ENCODE measurements at places on chromosomes 5 and 9.

- no peak for DNase-seq
These were observed 2.1 kb downstream of the SH2D3C start for GRCh38 chr9:127776195-127776923.

DNA sequence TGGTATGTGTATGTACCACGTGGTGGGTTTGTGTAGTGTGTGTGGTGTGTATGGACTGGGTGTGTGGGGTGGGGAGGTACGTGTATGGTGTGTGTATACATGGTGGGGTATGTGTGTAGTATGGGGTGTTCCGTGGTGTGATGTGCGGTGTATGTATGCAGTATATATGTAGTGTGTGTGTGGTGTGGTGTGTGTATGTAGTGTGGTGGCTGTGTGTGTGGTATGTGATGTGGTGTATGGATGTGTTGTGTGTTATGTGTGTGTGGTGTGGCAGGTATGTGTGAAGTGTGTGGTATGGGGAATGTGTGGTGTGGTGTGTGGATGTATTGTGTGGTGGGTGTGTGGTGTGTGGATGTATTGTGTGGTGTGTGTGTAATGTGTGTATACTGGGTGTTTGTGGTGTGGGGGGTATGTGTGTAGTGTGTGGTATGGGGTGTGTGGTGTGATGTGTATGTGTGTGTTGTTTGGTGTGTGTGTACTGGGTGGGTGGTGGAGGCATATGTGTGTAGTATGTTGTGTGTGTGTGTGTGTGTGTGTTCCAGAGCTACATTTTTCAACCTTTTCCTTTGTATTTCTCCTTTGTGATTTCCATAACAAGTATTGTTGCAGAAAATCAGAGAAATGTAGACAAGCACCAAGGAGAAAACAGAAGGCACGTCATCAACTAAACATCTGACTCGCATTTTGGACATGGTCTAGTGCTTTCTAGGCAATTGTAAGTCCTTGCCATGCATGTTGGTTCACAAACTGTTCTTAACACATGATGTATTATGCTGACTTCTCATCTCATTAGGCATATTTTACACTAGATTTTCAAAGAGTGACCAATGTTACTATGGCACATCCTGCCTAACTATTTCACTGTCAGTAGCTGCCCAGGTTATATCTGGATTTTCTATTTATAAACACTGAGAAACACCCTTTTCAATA lies 13.2 kb downstream of the SEMA4D start:
- no peak for DNase-seq

GRCh38 chr9:113888976-113889375 lies 12.9 kb downstream of the ZNF618 start:
- no peak for DNase-seq

- no peak for DNase-seq
These were observed 125.6 kb downstream of the ALDH1A1 start for GRCh38 chr9:72826996-72827949.

- DNase-seq: no peak
These were observed 201.9 kb downstream of the ZNF608 start for GRCh38 chr5:124544366-124545055.

DNA sequence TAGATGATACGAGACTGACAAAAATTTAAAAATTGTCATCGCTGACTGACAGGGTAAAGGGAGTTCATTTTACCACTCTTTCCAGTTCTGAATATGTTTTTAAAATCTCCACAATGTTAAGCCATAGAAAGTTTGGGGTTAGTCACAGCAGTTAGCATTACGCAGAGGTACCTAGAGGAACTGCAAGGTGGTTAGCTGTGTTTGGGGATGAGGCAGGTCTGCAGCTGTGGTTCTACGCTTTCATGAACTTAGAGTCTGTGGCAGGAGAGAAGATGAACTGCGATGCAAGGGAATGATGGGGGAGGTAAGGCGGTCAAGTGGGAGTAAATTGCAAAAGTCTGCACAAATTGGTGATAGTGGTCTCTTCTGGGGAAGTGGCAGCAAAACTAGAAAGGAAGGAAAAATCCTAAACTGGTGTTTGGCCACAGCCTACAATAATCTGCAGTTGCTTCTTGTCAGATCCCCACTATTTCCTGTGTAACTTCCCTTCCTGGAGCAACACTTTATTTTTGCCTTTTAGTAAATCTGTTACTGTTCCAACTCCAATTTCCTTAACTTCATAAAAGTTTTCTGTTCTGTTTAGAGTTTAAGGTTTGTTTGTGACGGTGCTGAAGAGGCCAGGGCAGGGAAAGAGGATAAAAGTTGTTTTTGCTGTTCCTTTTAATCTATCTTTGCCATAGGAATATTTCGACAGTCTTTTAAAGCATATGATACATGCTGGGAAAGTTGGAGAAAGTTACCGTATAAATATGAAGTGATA lies 38.6 kb upstream of the SNX2 start:
- DNase-seq: no peak

DNA sequence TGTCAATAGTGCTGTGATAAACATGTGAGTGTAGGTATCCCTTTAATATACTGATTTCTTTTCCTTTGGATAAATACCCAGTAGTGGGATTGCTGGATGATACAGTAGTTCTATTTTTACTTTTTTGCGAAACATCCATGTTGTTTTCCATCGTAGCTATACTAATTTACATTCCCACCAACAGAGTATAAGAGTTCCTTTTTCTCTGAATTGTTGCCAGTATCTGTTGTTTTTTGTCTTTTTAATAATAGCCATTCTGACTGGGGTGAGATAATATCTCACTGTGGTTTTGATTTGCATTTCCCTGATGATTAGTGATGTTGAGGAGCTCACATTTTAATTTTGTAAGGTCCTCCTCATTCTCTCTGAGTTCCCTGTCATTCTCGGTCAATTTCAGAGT lies 71.1 kb upstream of the NFIL3 start:
- no peak for DNase-seq

- DNase-seq: peak; percentile 61
These were observed 1059.1 kb upstream of the DMAC1 start for GRCh38 chr9:8858596-8859161.

GRCh38 chr5:106966686-106967315 lies 703.9 kb downstream of the EFNA5 start:
- no peak for DNase-seq

DNA sequence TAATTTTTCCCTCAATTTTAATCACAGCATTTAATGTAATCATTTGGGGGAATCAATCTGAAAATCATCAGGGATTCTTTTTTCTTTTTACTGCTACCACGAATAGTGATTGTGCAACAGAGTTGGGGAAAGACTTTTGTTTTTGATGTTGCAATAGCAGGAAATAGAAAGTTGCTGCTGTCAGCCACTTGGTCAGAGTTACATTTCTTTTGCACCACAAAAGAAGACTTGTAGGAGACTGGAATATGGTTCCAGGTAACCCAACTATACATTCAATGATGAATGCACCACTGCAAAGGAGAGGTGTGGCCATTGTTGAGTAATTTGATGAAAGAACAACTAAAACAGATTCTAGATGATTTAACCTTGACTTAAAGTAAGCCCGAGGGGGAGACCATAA lies 46.3 kb upstream of the PALM2AKAP2 start:
- no peak for DNase-seq

DNA sequence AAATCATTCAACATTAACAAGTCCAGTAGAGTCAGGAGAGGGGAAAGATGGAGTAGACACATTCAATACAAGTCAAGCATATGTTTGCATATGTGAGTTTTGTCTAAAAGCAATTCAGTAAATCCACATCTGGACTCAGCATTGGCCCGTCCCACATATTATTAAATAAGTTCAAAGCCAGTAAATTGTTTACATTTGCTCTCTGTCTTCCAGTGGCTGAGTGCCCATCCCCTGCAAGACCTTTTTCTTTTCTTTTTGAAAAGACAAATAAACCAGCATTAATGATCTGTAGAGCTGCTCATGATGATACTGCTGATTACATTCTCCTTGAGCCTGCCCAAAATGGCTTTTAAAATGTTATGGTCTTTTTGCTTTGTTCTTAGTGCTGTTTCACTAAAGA lies 71.1 kb downstream of the TNC start:
- DNase-seq: no peak

DNA sequence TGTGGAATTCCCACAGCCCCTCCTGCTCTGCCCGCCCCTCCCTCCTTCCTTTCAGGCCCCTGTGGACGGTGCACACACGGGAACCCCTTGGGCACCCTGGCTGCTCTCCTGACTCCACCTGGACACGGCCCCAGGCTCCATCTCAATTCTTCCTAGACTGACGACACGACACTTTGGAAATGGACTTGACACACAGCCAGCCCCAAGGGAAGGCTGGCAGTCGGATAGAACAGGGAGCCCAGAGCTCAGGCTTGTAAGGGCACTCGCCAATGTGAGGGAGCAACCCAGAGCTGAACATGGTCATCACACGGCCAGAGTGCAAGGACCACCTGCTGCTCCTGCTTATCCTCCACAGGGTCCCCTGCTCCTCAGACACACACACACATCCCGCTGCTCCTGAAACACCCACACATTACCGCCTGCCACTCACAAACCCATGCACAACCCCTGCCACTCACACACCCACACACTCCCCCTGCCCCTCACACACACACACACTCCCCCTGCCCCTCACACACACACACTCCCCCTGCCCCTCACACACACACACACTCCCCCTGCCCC lies 8.9 kb downstream of the SLC9A3 start:
- DNase-seq: no peak

DNA sequence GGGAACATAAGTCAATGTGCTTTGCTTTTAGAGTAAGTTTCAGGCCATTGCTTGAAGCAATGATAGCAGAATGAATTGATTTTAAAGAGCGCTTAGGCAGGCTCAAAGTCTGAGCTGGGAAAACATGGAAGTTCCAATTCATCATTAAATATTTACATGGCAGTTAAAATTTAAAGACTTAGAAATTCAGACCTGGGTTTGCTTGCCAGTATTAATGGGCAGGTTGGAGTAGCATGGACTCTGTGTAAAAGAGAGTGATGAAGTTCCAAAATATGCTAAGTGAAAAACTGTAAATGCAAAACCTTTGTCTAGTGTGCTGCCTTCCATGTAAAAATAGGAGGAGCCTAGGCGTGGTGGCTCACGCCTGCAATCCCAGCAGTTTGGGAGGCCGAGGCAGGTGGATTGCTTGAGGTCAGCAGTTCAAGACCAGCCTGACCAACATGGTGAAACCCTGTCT lies 48.3 kb upstream of the PIK3R1 start:
- DNase-seq: no peak

DNA sequence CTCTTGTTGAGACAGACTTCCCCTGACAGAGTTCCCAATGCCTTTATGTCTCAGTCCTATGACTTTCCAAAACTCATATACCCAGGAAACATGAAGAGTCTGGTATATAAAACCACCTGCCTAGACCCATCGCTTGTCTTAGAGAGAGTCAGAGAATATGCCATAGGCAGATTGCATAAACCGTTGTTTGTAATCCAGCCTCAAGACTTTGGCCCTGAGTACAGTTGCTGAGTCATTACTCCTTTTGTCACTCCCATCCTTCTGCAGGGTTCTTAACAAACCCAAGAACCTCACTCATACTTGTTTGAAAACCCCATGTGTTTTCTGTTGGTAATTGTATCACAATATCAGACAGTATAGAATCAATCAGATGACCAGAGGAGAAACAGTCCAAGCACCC lies 616.3 kb downstream of the SLCO4C1 start:
- no peak for DNase-seq

GRCh38 chr5:62385131-62385530 lies 18.6 kb downstream of the DIMT1 start:
- DNase-seq: no peak

DNA sequence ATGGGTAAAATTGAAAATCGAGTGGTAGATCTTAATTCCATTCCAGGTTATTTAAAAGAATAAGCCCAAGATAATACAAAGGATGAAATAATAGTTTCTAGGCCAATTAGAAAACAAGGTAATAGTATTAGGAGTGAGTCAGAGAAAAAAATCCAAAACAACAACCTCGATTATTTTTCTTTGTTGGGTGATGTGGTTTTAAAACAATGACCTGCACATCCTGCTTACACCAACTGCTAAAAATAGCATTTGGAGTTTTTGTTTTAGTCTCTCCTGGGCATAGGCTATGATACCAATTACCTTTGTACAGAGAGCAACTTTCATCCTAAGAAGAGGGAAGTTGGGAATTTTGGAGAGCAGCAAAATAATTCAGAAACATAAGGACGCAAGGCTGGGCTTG lies 101.7 kb upstream of the MYO10 start:
- no peak for DNase-seq

Measured in H1 (cell line).